Activated naive CD8-positive, alpha-beta T cell treated with anti-CD3 and anti-CD28 coated beads for 36 hours (primary cell): ENCODE measurements at places on chromosomes 4 and X. TPM values are rescaled to one million over a fixed set of nuclear protein-coding genes. Genes with fewer than 3 reads are reported as not detected.

DNA sequence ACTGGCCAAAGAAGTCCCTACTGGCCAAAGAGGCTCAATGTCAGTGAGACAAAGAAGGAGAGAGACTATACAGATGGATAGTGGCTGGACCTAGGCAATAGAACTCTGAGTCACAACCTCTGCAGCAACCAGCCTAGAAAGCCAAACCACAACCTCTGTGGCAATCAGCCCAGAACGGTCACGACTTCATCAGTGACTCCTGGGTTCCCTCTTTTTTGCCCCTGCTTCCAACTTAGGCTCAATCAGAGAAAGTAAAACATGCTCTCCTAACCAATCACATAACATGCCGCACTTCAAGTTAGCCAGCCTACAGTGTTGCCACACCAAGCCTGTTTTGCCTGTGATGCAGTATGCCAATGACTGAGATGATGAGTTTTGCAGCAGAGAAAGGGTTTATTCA lies 203.4 kb downstream of the ANAPC10 start:
- no peak for DNase-seq

- DNase-seq = no peak
These were observed 11.1 kb downstream of the GASK1B start for GRCh38 chr4:158161551-158162354.

- DNase-seq = no peak
These were observed 261.1 kb upstream of the GATB start for GRCh38 chr4:152021788-152022438.

DNA sequence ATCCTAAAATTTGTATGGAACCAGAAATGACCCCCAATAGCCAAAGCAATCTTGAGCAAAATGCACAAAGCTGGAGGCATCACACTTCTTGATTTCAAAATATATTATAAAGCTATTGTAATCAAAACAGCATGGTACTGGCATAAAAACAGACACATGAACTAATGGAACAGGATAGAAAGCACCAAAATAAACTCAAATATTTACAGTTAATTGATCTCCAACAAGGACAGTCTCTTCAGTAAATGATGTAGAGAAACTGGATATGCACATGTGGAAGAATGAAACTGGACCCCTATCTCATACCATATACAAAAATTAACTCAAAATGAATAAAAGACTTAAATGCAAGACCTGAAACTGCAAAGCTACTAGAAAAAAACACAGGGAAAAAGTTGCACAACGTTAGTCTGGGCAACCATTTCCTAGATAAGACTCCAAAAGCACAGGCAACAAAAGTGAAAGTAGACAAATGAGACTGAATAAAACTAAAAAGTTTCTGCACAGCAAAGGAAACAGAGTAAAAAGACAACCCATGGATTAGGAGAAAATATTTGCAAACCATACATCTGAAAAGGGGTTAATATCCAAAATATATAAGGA lies 64.9 kb downstream of the CD99L2 start:
- DNase-seq = no peak

- DNase-seq = no peak
These were observed 14.0 kb upstream of the ARHGAP10 start for GRCh38 chr4:147717878-147718277.

DNA sequence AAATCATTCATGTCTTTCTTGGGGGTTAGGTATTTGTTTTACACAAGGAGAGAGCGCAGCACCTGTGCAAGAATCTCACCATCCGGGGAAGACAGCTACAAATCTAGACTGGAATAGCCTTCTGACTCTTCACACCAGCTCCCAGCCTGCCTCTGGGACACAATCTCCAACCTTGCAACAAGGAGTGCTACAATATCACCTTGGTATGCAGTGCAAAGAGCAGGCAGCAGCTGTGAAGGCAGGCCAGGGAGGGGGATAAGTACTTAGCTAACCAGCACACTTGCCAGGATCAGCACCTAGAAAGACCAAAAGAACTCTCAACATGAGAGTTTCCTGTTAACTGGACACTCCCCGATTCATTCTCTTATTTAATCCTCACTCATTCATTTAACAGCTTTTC lies 235.3 kb downstream of the AR start:
- DNase-seq = no peak

DNA sequence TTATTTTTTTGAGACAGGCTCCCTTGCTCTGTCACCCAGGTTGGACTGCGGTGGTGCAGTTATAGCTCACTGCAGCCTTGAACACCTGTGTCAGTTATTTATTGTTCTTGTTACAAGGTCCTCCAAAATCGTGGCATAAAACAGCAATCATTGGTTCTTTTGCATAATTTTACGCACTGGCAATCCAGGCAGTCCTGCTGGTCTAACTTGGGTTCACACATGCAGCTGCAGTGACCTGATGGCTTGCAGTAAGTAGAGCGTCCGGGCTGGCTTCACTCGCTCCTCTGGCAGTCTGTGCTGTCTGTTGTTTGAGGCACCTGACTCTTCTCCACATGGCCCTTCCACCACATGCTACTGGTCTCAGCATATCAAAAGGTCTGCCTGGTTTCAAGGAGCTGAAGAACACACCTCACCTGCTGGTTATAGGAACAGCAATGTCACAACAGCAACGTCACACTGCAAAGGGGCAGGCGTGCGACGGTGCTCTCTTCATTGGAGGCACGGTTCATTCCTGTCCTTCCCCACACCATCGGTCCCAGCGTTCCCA lies 894.6 kb downstream of the TRIML1 start:
- DNase-seq = no peak

GRCh38 chr4:3612281-3612680 lies 80.1 kb upstream of the LRPAP1 start:
- no peak for DNase-seq

- DNase-seq = no peak
These were observed 89.9 kb downstream of the TTC29 start for GRCh38 chr4:146855761-146856160.

DNA sequence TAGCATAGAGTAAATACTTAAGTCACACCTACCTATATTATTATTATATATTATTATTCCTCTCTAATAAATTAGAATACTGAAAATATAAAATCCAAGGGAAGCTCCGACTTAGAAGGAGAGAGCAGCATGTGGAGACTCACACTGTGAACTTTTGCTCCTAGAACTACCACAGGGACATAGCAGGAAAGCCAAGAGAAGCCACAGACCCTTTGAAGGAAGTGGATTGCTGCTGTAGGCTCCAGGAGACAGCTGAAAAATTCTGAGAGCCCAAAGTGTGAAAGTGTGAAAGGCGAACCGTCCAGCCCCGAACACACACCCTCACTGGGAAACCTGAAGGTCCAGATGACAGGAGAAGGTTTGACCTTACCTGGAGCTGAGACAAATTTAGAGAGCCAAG lies 177.0 kb downstream of the FAM13A start:
- no peak for DNase-seq

- no peak for DNase-seq
These were observed 11.8 kb downstream of the MOB1B start for GRCh38 chr4:70914000-70914399.

DNA sequence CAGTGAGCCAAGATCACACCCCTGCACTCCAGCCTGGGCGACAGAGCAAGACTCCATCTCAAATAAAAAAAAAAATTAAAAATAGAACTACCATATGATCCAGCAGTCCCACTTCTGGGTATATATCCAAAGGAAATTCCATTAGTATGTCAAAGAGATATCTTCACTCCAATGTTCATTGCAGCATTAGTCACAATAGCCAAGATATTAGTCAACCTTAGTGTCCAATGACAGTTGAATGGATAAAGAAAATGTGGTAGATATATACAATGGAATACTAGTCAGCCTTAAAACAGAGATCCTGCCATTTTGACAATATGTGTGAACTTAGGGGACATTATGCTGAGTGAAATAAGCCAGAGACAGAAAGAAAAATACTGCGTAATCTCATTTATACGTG lies 49.4 kb downstream of the C4orf46 start:
- DNase-seq = no peak

DNA sequence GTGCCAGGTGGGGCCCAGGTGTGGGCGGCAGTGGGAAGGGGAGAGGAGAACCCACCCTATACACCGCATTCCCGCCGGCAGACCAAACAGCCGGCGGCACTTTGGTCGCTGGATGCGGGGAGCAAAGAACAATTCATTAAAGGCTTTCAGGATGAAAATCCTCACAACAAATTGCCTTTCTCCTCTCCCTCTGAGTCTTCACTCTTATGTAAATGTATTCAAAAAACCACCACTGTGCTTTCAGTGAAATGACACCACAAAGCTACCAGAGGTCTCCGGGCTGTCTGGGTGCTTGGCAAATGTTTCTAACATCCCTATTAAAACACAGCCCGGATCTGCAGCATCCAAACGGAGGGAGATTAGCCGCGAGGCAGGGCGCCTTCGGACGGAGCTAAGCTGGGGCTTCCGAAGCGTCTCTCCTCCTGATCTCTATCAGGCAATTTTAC lies 171.8 kb upstream of the TBL1X start:
- DNase-seq = no peak

DNA sequence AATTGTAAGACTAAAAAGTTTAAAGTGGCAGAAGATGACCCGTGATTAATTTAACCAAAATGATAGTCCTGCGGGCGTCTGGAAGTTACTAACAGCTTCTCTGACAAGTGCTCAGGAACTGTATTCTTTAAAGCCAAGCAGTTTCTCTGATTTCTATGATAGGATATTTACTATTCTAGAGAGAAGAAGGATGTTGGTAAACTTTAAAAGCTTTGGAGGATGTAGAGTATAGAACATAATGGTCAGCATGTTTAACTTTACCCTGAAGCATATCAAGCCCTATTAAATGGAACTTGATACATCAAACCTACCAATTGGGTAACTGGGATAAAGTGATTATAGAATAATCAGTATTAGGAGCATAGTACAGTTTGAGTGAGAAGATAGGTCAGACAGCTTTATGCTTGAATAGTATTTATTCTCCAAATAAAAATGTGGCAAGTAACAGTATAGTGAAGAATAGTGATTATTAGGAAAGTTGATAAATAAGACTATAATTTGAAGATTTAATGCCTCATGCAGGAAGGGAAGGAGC lies 1.8 kb downstream of the STIM2 start:
- DNase-seq = no peak

DNA sequence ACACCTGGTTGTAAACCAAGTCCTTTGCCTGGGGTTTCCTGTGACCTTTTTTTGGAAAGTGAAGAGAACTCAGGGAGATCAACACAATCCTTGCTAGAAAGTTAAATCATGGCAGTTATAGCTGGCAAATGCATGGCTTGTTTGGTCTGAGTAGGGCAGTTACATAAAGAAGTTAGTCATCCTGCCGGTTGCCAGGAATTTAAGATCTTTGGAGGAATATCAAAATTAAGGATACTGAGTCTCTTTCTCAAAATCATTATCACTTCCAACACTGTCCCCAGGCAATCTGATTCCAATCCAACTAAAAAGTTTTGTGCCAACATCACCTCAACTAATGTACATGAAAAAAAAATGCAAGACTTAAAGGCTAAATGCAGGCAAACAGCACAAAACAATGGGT lies 40.3 kb downstream of the C4orf54 start:
- DNase-seq = no peak

GRCh38 chr4:89835413-89835812 lies 1.5 kb downstream of the SNCA start:
- DNase-seq = no peak

DNA sequence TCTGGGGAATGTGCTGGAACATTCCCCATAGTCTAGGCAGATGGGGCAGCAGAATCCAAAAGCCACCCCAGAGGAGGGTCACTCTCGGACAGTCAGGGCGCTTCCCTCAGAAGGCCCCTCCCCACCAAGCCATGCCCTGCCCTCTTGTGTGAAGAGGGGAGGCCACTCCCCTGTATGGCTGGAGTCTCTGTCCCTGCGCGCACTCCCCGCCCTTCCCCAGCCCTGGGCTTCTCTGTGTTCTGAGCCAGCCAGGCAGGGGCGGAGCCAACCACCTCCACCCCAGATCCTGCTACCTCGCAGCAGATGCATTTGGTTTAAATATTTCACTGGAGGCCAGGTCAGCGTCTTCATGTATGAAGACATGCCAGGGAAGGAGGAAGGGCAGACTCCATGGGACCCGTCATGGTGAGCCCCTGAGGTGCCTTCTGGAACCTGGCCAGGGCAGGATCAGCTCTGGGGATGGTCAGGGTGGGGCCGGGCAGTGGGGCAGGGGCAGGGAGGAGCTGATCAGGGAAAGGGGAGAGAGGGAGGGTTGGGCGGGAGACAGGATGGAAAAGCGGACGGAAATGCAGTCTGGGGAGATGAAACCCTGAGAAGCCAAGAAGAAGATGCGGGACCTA lies 107.3 kb downstream of the ADRA2C start:
- DNase-seq = no peak

DNA sequence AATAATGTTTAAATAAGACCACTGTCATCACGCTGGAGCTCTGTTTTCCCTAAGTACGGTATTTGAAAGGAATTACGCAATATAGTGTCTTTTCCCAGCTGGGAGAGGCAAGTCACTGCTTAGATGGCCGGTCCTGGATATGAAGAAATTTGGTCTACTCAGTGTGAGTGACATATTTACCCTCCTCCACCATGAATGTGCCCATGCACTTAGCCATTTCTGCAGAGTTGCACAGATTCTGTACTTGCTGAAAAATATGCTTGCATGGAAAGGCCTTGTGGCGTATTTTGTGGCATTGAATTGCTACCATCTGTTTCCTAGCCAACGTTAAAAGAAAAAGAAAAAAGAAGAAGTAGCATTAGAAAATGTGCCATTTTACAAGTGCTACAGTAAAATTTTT lies 73.1 kb downstream of the ADGRL3 start:
- no peak for DNase-seq

DNA sequence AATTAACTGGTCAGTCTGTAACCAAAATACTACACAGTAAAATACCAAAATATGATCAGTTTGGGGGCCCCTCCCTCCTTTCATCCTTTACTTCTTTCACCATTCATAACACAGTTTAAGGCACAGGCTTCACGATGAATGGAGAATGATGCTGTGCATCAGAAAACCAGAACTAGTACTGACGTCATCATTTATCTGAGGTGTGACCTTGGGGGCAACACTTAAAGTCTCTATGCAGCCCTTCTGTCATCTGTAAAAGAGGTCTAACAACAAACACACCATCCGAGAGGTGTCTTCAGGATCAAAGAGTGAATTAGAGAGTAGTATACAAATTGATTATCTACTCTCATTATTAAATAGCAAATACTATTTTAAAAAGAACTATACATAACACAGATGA lies 135.4 kb downstream of the SH3KBP1 start:
- DNase-seq = no peak

- DNase-seq = no peak
These were observed 151.5 kb downstream of the PDLIM5 start for GRCh38 chr4:94603170-94603747.

- DNase-seq = no peak
These were observed 13.1 kb downstream of the GPKOW start for GRCh38 chrX:49110417-49110816.

GRCh38 chr4:155889946-155890345 lies 13.6 kb upstream of the TDO2 start:
- no peak for DNase-seq

Gene MAGEA10
- total RNA-seq = not detected

Gene CTAG1A
- not detected for total RNA-seq

Gene BTC
- total RNA-seq = not detected

Gene FRAS1
- 0.04 TPM for total RNA-seq

Gene CLNK
- 0.32 TPM for total RNA-seq

Gene MMRN1
- total RNA-seq = not detected
